ENCODE measurements at places on chromosomes 2 and 18.

GRCh38 chr2:32168513-32168912 lies 2.8 kb downstream of the SLC30A6 start:
- no peak for DNase-seq

- no peak for DNase-seq
These were observed 104.5 kb upstream of the ALPP start for GRCh38 chr2:232273903-232274643.

GRCh38 chr18:13446024-13446423 lies 227.5 kb downstream of the LDLRAD4 start:
- DNase-seq, result no peak

- DNase-seq, result no peak
These were observed 58.0 kb downstream of the LRRFIP1 start for GRCh38 chr2:237685408-237685807.

DNA sequence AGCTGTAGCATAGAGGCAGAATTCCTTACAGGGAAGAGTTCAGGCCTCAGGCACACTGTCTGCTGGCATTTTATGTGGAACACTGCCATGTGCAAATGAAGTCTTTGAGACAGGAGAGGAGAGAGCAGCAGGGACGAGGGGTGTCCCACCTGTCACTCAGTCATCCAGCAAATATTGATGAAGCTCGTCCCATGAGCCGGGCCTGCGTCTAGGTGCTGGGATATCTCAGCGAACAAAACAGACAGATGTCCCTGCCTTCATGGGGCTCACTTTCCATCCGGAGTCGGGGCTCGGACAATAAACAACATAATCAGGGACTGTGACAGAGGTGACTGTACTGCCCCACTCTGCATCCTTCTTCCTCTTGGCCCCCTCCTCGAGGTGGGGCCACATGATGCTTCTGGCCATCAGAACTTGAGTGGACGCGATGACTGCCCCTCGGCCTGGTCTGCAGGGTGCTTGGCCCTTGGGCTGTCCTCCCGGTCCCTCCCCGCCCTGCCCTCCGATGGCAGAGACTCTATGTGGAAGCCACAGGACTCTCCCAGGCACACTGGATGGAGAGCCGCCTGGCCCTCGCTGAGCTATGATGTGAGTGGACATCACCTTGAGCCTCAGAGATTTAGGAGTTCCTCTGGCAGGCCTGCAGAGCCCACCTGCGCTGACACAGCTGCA lies 78.8 kb downstream of the MBP start:
- no peak for DNase-seq

GRCh38 chr2:61649021-61649420 lies 110.9 kb upstream of the XPO1 start:
- no peak for DNase-seq

DNA sequence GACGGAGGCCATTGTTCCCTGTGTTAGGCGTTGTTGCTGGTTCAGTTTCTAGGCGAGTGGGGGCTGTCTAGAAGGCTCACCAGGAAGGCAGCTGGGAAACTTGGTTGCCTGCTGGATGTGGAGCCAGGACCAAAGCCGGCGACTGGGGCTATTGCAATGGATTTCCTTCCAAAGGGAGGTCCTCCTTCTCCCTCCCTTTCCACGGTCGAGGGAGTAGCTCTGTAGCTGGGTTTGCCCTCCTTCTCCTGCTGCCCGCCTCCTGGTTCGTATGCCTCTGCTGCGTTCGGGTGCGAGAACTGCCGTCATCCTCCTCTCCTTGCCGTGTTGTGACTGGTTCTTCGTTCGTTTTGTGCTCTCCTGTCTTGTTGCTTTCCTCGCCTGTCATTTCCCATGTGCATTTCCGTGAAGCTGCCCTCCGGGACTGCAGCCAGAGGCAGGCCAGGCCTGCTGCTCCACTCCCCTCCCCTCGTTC lies 203.4 kb downstream of the NEDD4L start:
- DNase-seq, result no peak

- DNase-seq, result no peak
These were observed 106.5 kb upstream of the ATP8B1 start for GRCh38 chr18:57909620-57910019.

GRCh38 chr18:24764766-24765165 lies 304.3 kb downstream of the HRH4 start:
- DNase-seq, result no peak

- DNase-seq, result no peak
These were observed 81.8 kb upstream of the SERTAD2 start for GRCh38 chr2:64735504-64735903.

DNA sequence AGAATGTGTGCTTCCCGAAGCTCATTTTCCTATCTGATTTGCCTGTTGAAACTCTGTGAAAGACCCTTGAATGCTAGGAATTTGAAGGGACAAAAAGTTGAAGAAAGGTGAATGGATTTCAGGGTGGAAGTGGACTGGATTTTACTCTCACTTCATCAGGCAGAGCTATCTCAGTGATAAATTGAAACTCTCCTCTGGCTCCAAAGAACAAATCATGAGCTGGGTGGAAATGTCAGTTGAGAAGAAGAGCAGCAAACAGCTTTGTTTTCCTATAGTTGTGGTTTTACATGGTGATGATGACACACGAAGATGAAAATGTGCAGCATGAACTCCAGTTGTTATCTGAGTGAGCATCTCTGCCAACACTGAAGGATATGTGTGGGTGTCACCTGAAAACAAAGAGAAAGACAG lies 34.4 kb downstream of the CD28 start:
- DNase-seq, result no peak

DNA sequence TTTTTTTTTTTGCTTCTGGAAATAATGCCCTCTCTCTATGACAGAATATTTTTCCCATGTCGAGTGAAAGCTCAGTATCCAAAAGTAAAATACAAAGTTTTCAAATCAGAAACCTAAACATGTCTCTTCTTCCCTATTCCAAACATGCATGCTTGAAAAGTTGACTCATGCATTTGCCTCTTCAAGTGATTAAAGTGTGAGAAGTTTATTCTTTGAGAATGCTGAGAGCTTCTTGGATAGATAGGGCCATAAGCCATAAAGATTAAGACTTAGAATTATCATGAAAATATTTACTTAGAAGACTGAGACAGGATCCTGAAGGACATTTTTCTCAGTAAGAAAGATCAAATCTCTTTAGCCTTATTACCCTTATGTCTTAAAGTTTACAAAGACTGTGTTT lies 98.6 kb upstream of the EPB41L5 start:
- no peak for DNase-seq

GRCh38 chr2:219513787-219514186 lies 495 bp upstream of the ASIC4 start:
- no peak for DNase-seq

DNA sequence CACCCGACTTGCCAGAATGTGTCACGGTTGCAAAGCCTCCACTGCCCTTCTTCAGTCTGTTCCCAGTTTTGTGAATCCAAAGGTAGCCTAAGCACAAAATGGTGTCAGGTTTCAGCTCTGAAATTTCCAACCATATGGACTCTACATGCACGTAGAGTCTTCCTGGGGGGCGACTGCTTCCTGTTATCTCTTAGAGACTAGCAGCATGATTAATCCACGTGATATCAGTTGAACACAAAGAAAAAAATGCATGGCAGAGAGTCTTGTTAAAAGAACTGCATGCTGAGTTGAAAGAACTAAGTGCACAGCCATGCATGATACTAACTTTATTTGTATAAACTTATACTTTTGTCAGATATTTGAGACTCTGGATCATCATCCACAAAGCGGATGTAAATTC lies 404.4 kb downstream of the SOCS6 start:
- DNase-seq, result no peak

- peak; percentile 15 for DNase-seq
These were observed 166.6 kb downstream of the RNF144A start for GRCh38 chr2:7083580-7084509.

DNA sequence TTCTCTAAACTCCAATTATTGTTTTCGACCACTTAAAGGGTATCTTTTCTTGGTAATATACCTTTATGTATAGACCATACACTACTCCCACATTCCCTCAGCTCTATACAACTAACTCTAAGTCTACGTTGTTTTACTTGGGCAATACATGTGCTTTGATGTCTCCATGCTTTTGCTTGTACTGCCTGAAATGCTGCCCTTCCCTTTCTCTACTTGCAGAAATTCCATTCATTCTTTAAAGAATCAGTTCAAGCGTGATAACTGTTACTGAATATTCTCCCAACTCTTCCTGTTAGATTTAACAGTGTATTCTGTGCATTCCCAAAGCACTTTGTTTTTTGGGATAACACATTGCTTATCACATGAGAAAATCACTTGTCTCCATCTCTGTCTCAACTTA lies 157.0 kb upstream of the AQP4 start:
- no peak for DNase-seq

DNA sequence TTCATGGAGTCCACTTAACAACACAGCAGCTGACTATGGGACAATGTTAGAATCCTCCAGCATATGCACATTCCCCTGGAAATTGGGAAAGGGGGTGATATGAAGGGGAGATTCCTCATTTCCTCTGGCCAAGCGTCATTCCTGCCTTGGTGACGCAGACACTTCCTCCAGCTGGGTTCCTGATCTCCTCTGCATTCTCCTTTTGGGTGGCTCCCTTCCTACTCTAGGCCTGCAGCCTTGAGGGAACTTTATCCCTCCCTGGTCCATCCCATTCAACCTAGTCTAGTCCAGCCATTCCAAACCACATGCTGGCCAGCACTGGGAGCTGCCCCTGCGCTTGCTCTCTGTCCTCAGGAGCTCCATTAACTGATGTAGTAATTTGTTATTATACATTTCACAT lies 216.8 kb downstream of the VAPA start:
- no peak for DNase-seq

GRCh38 chr2:169221745-169222369 lies 140.5 kb downstream of the LRP2 start:
- DNase-seq, result no peak

DNA sequence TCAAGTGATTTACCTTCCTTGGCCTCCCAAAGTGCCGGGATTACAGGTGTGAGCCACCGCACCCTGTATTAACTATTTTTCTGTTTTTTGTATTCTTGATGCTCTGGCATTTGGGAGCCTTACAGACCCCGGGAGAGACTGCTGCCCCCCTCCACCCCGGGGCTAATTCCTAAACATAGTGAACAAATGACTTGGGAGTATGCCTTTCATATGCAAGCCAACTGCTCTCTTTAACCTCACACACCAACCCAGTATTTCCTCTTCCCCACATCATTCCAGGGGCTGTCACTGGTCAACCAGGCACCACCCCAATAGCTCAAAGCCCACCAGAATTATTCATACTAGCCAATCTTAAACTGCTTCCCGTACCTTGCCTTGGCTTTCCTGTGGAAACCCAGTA lies 79.7 kb downstream of the PDK1 start:
- DNase-seq, result no peak

DNA sequence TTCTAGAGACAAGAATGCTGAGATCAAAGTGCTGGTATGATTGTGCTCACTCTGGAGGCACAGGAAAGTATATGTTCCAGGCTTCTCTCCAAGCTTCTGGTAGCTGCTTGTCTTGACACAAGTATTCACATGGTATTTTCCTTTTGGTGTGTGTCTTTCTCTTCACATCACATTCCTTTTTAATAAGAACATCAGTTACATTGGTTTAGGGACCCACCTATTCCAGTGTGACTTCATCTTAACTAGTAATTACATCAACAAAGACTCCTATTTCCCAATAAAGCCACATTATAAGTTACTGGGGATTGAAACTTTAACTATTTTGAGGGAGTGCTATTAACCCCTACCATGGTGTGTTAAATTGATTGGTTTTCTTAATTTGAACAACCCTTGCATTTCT lies 119.1 kb downstream of the FSIP2 start:
- DNase-seq, result no peak

GRCh38 chr2:64090264-64090663 lies 54.0 kb downstream of the PELI1 start:
- no peak for DNase-seq

GRCh38 chr2:171173087-171173486 lies 12.4 kb upstream of the TLK1 start:
- DNase-seq, result no peak

DNA sequence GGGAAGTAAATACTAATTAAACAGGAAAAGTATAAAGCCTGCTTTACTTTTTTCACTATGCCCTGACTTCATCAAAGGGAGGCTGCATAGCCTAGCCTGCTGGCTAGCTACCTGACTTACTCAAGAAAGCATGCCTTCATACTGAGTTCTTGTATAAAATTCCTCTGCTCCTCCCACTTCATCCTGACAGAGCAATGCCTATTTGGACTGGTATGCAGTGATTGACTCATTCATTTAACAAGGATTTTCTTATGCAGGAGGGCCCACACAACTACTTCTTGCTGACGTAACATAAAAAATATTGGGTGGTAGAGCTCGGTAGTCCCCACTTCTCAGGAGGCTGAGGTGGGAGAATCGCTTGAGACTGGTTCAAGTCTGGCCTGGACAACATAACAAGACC lies 70.5 kb downstream of the PRPF40A start:
- DNase-seq, result no peak

GRCh38 chr18:7165846-7166393 lies 48.3 kb upstream of the LAMA1 start:
- DNase-seq, result no peak

DNA sequence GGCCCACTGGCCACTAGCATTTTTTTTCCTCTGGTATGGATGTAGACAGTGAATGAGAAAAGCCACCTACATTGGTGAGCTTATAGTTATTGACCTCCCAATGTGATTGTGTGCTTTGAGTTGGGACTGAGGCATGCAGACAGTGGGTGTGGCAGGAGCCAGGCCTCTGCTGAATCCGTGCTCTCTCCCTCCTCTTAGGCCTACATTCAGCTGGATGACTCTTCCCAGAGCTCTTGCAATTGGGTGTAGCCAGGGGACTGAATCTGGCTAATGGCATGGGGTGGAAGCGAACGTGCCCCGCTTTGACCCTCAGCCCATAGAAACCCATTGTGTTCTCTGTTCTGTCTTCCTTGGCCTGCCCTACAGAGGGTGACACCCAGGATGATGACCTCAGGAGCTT lies 698.3 kb upstream of the HS6ST1 start:
- no peak for DNase-seq

DNA sequence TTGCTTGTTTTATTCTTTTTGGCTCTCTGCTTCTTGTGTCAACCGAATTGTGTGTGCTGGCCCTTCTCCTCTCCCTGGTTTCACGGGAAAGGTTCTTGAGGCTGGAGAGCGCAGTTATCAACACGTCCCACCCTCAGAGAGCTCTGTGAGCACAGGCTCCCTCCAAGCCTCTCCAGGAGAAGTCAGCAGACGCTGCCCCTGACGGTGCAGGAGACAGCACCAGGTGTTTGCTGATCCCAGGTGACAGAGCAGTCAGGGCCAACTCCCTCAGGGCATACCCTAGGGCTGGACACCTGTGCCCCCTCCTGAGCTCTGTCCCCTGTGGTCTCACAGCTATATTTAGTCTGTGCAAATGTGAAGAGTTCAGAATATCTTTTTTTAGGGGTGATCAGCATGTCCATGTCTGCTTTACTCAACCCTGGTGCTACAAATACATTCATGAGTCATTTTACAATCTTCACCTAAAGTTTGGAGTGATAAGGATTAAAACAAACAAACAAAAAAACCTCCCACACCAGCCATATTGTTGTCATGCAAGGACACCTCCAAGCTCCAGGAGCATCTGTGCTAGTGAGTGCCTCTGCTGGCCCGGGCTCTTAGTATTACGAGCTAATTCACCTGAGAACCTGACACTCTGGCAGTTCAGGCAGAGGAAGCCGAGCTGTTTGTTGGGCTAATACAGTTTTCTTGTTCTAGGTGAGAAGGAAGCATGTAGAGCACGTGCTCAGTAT lies 65.9 kb upstream of the TMEM200C start:
- DNase-seq, result no peak

- DNase-seq, result no peak
These were observed 273.6 kb downstream of the ETAA1 start for GRCh38 chr2:67670747-67671183.

All from naive thymus-derived CD8-positive, alpha-beta T cell (primary cell).